ENCODE measurements at places on chromosomes 11 and 22. TPM values are rescaled to one million over a fixed set of nuclear protein-coding genes. Genes with fewer than 3 reads are reported as not detected.

GRCh38 chr11:63404161-63404935, 34.8 kb downstream of the SLC22A9 start:
- no peak for DNase-seq

- DNase-seq: no peak
Measured at GRCh38 chr22:22684580-22685561, 40.5 kb downstream of the GGTLC2 start.

- DNase-seq: no peak
Measured at GRCh38 chr11:109911488-109911887, 181.7 kb upstream of the ZC3H12C start.

DNA sequence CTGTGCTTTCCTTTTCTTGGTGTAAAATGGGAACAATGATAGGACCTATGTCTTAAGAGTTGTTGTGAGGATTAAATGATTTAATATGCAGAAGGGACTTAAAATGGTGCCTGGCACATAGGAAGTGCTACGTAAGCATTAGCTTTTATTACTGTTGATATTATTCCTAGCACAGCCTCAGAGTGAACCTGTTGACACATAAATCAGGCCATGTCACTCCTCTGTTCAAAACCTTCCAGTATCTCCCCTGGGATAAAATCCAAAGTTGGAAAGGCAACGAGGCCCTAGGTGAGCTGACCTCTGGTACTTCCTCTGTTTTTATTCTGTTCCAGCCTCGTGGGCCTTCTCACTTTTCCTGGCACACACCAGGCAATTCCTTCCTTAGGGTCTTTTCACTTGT, 108.8 kb upstream of the CADM1 start:
- DNase-seq: no peak

GRCh38 chr11:27194976-27195375, 154.4 kb downstream of the BBOX1 start:
- DNase-seq: no peak

DNA sequence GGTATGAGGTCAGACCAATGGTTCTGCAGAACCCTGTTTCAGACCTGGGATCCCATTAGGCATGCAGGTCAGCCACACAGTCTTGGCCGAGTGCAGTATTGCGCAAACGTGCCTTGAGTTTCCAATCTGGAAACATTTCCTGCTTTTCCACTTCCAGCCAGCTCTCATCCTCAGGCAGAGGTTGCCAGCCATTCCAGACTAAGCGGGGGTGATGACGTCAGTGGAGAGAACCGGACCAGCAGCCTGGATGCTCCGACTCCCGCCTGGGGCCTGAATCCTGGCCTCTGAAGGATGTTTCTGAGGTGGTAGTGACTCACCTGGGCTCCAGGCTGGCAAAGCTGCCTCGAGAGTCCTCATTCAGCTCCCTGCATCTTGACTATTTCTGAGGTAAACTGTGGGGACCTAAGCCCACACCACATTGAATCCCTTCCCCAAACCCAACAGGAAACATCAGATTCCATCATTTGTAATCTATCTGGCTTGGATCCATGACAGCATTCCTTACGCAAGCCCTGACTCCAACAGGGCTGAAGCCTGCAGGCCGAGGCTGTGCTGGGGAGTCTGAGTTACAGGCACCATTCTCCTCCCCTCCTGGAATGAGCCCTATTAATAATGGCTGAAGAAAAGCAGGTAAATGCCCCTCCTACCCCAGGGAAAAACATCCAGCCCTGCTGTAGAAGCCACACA, 83.0 kb downstream of the ABTB2 start:
- DNase-seq: no peak

DNA sequence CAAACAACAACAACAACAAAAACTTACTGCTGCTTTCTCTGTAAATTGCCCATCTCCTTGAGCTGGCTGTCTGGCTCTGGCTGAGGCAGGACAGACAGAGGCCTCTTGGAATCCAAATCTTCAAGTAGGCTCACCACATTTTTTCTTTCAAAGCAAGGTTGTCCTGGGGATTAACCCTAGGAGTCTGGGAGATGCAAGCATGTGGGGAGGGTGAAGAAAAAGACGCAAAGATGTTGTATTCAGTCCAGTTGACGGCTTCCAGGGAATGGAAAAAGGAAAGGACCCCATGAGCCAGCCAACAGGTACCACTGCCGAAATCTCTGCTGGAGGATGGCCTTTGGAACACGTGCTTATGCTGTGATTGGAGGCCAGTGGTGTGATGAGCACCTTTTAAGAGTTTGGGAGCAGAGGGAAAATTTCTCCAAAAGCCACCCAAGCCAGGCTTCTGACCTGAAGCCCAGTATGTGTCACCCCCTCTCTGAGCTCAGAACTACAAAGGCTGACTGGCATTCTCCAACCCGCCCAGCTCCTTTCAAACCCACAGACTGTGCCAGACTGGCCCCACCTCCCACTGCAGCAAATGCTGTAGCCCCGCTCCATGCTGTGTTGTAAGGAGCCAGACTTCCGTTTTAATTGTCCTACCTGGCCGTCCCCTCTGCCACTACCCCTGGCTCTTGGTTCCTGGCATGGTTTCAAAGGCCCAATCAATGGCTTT, 10.8 kb downstream of the BLID start:
- DNase-seq: no peak

Gene VWCE
- total RNA-seq: 1.0 TPM

Gene OOSP1
- not detected for total RNA-seq

Gene GTF2H1
- 15.1 TPM for total RNA-seq

Gene CRYAB
- not detected for total RNA-seq

Gene RPS3
- total RNA-seq: 4,828 TPM

All from CD4-positive, alpha-beta T cell (primary cell).